ENCODE measurements at places on chromosomes 4 and X.

GRCh38 chrX:134548257-134549201, 88.6 kb downstream of the HPRT1 start:
- DNase-seq = no peak

GRCh38 chrX:104193485-104193884, 27.2 kb downstream of the FAM199X start:
- DNase-seq = no peak

DNA sequence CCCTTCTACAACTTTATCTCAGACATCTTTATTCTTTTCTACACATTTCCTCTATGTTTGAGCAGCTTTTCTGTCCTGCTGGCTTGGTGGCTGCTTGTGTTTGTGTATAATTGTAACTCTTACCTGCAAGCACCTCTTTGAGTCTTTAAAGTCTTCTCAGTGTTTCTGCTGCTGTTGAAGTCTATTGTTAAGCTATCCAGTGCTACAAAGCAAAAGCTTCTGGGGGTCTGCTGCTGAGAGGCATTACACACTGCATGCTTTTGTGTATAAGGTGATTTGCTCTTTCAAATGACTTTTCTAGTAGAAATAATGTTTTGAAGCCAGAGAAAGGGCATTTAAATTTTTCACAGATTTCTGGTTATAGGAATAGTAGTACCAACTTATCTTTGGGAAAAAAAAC, 241.8 kb downstream of the DTHD1 start:
- DNase-seq = no peak

GRCh38 chr4:96166806-96167205, 326.9 kb downstream of the PDHA2 start:
- DNase-seq = no peak

GRCh38 chr4:119692001-119692400, 63.4 kb upstream of the PDE5A start:
- DNase-seq = no peak

- no peak for DNase-seq
Measured at GRCh38 chr4:83503974-83504373, 19.1 kb upstream of the ABRAXAS1 start.

DNA sequence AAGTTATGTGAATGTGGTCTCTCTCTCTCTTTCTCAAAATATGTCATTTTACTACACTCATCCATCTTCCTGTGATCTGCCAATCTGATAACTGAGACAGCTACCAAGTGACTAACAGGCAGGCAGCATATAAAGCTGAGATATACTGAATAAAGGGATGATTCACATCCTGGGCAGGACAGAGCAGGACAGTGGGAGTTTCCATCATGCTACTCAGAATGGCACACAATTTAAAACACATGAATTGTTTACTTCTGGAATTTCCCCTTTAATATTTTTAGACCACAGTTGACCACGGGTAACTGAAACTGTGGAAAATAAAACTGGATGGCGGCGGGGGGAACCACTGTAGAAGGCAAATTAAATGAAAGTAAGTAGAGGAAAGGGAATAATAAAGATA, 58.6 kb upstream of the DCTD start:
- DNase-seq = peak; percentile 29

DNA sequence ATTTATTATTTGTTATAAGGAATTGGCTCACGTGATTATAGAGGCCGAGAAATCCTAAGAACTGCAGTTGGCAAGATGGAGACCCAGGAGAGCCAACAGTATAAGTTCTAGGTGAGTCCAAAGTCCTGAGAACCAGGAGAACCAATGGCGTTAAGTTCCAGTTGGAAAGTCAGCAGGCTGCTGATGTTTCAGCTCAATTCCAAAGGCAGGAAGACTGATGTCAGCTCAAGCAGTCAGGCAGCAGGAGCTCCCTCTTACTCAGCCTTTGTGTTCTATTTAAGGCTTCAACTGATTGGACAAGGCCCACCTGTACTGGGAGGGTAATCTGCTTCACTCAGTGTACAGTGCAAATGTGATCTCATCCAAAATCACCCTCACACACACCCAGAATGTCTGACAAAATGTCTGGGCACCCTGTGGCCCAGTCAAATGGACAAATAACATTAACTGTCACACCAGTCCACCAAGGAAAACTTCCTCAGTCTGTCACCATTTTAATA, 30.8 kb upstream of the TBL1X start:
- DNase-seq = no peak
